Fibroblast of skin of scalp (primary cell): ENCODE measurements at places on chromosomes 12 and 14.

DNA sequence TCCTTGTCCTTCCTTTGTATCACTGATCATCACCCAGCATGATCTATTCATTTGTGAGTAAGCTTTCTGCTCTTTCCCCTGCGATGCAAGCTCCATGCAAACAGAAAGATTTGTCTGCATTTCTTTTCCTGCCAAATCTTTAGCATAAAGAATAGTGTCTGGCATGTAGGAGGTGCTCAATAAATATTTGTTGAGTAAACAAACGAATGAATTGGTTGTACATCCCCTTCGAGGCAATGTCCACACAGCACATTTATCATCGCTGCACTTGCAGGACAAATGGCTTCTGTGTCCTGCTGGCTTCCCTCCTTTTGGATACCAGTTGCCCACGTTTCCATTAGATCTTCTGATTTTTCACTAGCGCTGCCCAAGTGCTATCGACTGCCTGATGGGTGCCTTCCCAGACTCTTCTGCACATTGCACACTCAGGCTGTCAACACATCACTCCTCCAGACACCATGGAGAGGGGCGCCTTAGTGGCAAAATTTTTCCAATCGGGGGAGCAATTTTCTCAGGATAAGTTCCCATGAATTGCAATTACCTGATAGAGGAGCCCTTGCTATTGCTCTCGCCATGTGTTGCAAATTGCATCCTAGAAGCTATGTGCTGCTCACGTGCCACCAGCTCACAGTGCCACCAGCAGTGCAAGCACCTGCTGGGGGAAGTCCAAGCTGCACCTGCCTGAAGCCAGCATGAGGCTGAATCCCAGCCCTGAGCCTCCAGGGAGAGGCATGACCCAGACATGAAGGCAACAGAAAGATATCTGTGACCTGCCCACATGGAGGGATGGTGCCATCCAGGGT is 206.6 kb downstream of the KIF26A start:
- DNase-seq = no peak

- no peak for DNase-seq
Measured at GRCh38 chr14:103656756-103657133, 27.7 kb downstream of the KLC1 start.

DNA sequence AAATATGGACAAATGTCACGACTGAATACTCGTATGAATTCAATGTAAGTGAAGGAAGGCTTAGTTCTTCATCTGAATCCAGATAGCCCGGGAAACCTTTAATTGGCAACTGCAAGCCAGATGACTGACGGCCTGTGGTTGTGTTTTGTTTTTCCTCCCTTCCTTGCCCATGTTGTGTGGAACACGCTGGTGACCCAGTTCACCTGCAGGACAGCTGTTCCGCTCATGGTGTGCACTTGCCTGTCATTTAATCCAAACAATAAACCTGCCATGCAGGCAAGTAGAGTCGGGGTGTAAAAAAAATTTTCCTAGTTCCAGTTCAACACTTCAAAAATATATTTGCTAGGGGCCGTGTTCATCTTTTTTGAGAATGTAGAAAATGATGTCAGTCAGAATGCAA is 88.0 kb downstream of the TMEM132D start:
- DNase-seq = no peak

- no peak for DNase-seq
Measured at GRCh38 chr14:106419376-106419965, 893.1 kb downstream of the TMEM121 start.

DNA sequence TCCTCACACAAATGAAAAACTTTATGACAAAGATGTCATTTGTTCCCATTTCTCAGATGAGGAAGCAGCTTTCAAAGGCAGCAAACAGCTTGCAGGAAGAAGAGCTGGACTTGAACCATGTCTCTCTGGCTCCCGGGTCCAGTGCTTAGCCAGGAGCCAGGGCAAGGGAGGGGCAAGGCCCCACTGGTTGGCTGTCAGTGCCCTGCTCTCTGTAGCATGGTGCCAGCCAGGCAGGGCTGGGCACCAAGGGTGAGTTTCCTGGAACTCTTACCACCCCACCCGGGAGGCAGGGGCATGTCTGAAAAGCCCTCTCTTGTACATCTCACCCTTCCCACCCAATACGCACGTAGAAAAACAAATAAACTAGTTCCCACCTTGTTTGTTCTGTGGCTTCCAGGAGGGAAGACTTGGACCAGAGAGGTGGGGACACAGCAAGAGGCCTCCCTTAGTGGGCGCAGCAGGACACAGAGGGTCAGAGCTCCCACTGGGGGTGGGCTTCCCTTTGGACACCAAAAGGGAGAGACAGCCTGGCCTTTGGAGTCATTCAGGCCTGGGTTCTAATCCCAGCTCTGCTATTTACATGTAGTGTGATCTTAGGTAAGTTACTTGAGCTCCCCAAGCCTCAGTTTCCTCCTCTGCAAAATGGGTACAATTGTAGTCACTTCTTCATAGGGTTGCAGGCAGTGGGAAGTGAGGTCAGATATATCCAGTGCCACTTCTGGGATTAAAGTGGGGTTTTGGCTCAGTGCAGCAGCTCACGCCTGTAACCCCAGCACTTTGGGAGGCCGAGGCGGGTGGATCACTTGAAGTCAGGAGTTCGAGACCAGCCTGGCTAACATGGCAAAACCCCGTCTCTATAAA is 17.2 kb downstream of the TRPV4 start:
- no peak for DNase-seq

- DNase-seq = peak; percentile 97
Measured at GRCh38 chr12:80593766-80594165, 113.7 kb upstream of the MYF6 start.

DNA sequence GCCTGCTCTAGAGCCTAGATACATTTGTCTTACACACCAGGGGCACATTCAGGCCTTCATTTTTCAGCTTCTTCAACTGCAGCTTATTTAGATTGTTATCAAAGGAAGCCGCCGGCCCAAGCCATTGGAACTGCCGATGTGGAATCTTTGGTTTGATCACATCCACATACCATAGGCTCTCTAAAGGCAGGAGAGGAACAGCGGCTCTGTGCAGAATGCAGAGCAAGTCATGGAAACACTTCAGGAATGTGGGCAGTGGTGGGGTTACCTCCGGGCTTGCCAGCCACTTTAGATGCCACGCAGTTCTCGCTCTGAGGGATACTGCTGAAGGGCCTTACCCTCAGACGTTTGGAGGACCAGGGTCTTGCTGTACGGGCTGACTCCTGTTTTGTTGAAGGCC is 53.4 kb upstream of the PYGL start:
- DNase-seq = peak; percentile 22

- peak; percentile 99 for DNase-seq
Measured at GRCh38 chr12:123126294-123127181, 24.4 kb downstream of the PITPNM2 start.

DNA sequence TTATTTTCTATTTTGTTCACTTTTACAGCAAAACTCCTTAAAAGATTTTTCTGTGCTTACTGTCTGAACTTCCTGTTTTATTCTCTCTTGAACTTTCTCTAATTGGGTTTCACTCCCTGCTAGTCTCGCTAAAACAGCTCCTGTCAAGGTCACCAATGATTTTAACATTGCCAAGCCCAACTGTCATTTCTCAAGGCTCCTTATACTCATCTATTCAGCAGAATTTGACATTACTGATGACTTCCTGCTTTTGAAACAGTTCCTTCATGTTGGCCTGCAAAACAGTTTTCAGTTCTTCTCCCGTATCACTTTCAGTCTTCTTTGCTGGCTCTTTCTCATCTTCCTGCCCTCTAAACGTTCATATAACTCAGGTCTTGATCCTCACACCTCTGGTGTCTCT is 268.5 kb upstream of the USP15 start:
- no peak for DNase-seq

DNA sequence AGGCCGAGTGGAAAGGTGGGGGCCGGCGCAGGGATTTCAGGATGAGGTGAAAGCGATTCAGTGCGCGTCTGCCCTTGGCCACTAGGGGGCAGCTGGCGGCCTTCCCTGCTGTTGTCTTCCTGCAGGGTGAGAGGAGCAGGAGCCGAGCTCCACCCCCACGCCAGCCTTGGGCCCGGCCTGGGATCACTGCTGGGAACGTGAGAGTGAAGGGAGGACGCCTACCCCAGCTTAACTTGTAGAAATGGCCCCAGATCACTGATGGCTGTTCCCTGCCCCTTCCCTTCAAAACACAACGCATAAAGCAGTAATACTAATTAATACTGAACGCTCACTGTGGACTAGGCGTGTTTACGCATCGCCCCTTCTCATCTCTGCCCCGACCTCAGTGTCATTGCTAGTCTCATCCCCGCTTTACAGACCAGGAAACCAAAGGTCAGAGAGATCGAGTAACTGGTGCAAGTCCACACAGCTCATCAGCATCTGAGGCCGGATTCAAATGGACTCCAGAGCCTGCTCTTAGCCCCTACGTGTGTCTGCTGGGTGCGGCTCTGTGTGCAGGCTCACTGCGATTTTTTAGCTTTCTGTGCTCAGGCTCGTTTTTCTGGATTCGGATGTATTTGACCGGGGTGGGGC is 24.3 kb downstream of the MVK start:
- DNase-seq = peak; percentile 84

GRCh38 chr12:67046062-67046461 is 223.1 kb upstream of the CAND1 start:
- no peak for DNase-seq

DNA sequence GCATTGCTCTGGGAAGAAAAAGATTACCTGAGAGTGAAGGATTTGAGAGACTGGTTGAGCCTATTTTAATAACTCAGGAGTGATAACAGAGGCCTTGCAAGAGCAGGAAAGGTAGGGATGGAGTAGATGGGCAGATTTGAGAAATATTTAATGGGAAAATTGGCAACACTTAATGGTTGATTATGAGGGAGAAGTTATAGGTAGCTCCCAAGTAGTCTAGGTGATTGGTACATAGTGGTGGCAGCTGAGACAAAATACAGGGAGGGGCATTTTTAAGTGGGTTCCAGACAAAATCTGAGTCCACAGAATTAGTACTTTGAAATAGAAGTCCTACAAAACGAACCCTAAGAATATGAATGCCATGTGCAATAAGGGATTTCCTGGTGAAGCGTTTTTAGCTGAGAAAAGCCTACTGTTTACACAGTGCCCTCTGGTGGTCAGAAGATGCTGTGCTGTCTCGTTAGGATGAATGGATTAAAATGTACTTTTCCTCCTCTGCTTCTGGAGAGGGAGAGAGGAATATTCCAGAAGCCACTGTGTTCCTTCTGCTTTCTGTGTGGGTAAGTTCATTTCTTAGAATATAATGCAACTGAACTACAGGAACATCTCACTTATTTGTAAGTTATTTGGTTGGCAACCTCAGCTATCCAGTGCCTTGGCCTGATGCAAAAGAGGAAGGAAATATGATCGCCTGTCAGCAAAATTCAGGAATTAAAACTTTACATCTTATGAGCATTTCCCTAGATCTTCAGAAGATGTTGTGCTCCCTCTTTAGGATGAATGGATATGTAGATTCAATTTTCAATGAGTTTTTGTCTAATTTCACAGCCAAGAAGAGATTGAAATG is 6.5 kb downstream of the ZBTB1 start:
- peak; percentile 67 for DNase-seq

- DNase-seq = no peak
Measured at GRCh38 chr12:82675246-82675645, 11.5 kb upstream of the TMTC2 start.

DNA sequence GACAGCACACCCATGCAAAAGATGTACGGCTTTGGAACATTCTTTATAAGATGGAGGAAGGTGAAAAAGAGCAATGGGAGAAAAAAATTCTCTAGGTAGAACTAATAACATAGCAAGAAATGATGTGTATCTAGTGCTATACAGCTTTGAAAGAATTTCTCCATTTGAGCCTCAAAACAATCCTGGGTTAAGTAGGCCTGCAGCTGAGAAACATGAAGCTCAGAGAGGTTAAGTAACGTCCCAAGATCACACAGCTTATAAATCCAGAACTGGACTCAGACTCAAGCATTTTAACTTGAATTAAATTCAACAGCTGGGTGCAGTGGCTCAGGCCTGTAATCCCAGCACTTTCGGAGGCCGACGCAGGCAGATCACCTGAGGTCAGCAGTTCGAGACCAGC is 32.9 kb downstream of the TTC7B start:
- DNase-seq = no peak

DNA sequence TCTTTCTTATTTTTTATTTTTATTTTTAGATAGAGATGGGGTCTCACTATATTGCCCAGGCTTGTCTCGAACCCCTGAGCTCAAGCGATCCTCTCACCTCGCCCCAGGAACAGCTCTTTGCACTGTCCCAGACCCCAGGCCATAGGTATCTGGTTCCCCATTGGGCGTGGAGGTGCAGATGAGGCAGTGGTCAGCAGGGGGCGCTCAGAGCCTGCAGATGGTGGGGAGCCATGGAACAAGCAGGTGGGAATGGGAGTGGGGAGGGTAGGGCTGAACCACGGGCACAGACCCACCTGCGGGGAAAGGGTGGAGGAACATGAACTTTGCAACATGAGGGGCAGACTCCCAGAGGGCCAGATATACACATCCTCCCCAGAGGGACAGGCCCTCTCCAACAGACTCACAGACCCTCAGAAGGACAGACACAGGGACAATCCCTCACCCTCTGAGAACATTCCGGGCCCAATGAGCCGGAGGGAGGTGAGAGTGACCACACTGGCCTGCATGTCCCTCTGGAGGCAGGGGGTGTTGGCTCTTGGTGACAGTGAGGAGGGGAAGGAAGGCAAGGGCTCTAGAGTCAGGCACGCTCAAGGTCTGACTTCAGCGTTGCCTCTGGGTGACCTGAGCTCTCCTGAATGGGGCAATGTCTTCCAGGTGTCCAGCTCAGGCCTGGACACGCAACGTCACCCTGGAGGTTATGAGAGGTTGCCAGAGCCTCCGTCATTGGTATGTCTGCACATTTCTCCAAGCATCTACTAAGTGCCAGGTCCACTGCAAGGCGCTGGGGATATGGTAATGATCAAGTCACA is 34.9 kb downstream of the KRT80 start:
- peak; percentile 63 for DNase-seq

DNA sequence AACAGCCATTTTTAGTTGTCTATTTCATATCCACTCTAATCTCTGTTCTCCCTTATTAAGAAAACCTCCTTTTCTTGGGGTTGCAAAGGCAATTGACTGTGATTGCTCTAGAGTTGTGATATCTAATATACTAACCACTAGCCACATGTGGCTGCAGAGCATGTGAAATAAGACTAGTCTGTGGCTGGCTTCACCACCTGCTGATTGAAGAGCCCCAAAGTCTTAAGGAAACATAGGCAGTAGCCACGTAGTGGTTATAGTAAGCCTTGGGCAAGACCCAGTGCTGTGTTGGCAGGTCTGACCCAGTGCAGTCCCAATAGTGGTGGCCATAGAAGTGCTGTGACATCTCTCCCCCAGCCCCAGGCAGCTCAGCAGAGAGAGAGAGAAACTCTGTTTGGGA is 28.4 kb upstream of the ATP2B1 start:
- no peak for DNase-seq
